ENCODE measurements at places on chromosomes 2 and 18. TPM values are rescaled to one million over a fixed set of nuclear protein-coding genes. Genes with fewer than 3 reads are reported as not detected.

Gene EPB41L3
- total RNA-seq = not detected

Gene SLC16A14
- total RNA-seq = 0.47 TPM

Gene PMAIP1
- total RNA-seq = 64.7 TPM

Gene MC2R
- not detected for total RNA-seq

Gene SLC9A4
- 0.05 TPM for total RNA-seq

Gene HOXD8
- total RNA-seq = not detected

Gene SP110
- total RNA-seq = 148 TPM

Gene CDH2
- not detected for total RNA-seq

Gene GPR45
- total RNA-seq = not detected

Gene STEAP3
- 0.68 TPM for total RNA-seq

Gene REG3A
- total RNA-seq = not detected

Gene CELF4
- not detected for total RNA-seq

Gene LIMS4
- 0.77 TPM for total RNA-seq

Gene CKAP2L
- total RNA-seq = 62.2 TPM

Gene DTNA
- not detected for total RNA-seq

Gene SCN1A
- total RNA-seq = not detected

Gene G6PC2
- not detected for total RNA-seq

Gene CCL20
- 0.82 TPM for total RNA-seq

Gene CTNNA2
- total RNA-seq = not detected

Gene LAMA1
- total RNA-seq = not detected

Gene PRKAG3
- total RNA-seq = not detected

Gene OR6B2
- total RNA-seq = not detected

Data from activated CD8-positive, alpha-beta memory T cell treated with anti-CD3 and anti-CD28 coated beads, Interleukin-2, amount 10 ng/mL, durations not matched to agents 7 days and 5 days (primary cell).